ENCODE measurements at places on chromosomes 12 and 14. TPM values are rescaled to one million over a fixed set of nuclear protein-coding genes. Genes with fewer than 3 reads are reported as not detected.

GRCh38 chr12:129549656-129550055 is 354.2 kb downstream of the TMEM132D start:
- H3K4me1 ChIP-seq, result no peaks in the 10 kb centered on the region
- no peak for DNase-seq
- H3K4me3 ChIP-seq, result no peak overlapping the region
- no peaks in the 10 kb centered on the region for H3K27me3 ChIP-seq
- no peaks in the 10 kb centered on the region for H3K36me3 ChIP-seq
- H3K27ac ChIP-seq, result no peak overlapping the region

GRCh38 chr12:113135178-113136127 is at the start of gene RASAL1:
TSS of gene RASAL1 (minus strand) at chr12:113135761. CDS start at chr12:113135462, 299 bp downstream.
- H3K4me3 ChIP-seq, result peak within 1 kb of the TSS; percentile 62
- peaks cover 47% of the 10 kb centered on the region for H3K4me1 ChIP-seq
- no peaks in the 10 kb centered on the region for H3K27me3 ChIP-seq
- DNase-seq, result peak; percentile 96
- H3K27ac ChIP-seq, result no peak within 1 kb of the TSS
- H3K36me3 ChIP-seq, result no peaks in the 10 kb centered on the region

- H3K27me3 ChIP-seq, result no peaks in the 10 kb centered on the region
- no peaks in the 10 kb centered on the region for H3K36me3 ChIP-seq
- no peak overlapping the region for H3K4me3 ChIP-seq
- peaks cover 28% of the 10 kb centered on the region for H3K4me1 ChIP-seq
Measured at GRCh38 chr12:14275886-14276285, 89.6 kb upstream of the ATF7IP start.

ARG2 gene
- 17.7 TPM for total RNA-seq

DNA sequence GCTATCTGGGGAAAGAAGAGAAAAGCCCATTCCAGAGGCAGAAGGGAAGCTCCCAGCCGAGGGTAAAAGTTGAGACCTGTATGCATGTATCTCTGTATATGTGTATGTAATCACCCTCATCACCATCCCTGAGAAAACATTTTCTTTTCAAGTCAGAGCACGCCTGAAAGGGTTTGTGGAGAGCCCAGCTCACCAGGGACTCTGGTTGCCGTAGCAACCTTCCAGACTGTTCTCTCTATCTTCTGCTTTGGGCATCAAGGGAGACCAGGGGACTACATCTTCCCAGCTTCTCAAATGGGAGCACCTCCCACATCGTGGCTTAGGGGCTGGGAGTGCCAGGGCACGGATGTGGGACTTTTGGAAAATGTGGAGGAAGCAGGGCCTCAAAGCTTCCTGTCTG is 93.5 kb downstream of the GALNT8 start:
- H3K4me1 ChIP-seq, result peaks cover 7% of the 10 kb centered on the region
- H3K4me3 ChIP-seq, result no peak overlapping the region
- no peaks in the 10 kb centered on the region for H3K27me3 ChIP-seq
- H3K36me3 ChIP-seq, result no peaks in the 10 kb centered on the region
- no peak for DNase-seq

DNA sequence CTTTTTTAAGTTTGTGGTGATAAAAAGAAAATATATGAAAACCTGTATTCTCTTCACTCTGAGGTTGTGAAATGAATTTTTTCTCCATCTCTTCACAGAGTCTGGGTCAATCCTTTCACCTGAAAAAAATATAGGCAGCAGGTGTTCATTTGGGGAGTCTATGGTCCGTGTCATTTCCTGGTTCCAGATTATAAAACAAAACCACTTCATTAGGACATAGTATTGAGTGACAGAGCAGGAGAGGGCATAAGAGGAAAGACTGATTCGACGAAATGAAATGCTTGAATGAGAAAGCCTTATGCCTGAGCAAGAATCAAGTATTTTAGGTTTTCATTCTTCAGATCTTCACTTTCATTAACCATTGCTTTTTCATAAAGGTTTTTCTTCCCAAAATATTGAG is 51.8 kb upstream of the NUAK1 start:
- H3K27me3 ChIP-seq, result no peaks in the 10 kb centered on the region
- H3K4me1 ChIP-seq, result no peaks in the 10 kb centered on the region
- no peaks in the 10 kb centered on the region for H3K36me3 ChIP-seq
- no peak overlapping the region for H3K27ac ChIP-seq

GRCh38 chr12:41188058-41188840 is at the start of gene PDZRN4:
TSS of gene PDZRN4 (plus strand) at chr12:41188320.
- H3K27ac ChIP-seq, result no peak within 1 kb of the TSS
- DNase-seq, result no peak
- peaks cover 45% of the 10 kb centered on the region for H3K4me1 ChIP-seq
- H3K4me3 ChIP-seq, result no peak within 1 kb of the TSS
- no peaks in the 10 kb centered on the region for H3K36me3 ChIP-seq

GRCh38 chr14:25067600-25067999 is 17.7 kb upstream of the STXBP6 start:
- H3K4me1 ChIP-seq, result no peaks in the 10 kb centered on the region
- H3K27me3 ChIP-seq, result no peaks in the 10 kb centered on the region
- no peak for DNase-seq
- H3K36me3 ChIP-seq, result no peaks in the 10 kb centered on the region

GRCh38 chr12:92403210-92404175 is 257.8 kb upstream of the BTG1 start:
- no peaks in the 10 kb centered on the region for H3K27me3 ChIP-seq
- DNase-seq, result no peak
- no peak overlapping the region for H3K27ac ChIP-seq
- H3K4me1 ChIP-seq, result peaks cover 9% of the 10 kb centered on the region

DNA sequence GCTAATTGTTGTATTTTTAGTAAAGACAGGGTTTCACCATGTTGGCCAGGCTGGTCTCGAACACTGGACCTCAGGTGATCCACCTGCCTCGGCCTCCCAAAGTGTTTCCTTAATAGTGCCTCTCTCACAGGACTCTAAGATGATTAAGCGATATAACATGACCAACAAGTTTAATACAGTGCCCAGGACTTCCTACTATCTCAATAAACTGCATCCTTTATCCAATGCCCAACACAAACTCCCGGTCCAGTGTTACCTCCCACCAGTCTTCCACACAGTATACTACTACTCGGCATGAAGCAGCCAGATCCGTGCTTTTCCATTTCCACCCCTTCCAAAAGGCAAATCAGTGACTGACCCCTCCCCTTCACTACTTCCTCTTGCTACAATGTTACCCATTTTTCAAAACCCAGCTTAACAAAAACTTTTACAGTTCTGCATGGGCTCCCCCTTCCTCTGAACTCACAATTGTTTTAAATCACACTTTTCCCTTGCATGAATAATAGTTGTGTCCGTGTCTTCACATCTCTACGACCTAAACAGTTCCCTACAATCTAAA is 900 bp downstream of the NOP2 start:
- no peaks in the 10 kb centered on the region for H3K27me3 ChIP-seq
- H3K36me3 ChIP-seq, result peaks cover 52% of the 10 kb centered on the region
- peak overlapping the region; percentile 87 for H3K27ac ChIP-seq
- peak overlapping the region; percentile 85 for H3K4me3 ChIP-seq

DNA sequence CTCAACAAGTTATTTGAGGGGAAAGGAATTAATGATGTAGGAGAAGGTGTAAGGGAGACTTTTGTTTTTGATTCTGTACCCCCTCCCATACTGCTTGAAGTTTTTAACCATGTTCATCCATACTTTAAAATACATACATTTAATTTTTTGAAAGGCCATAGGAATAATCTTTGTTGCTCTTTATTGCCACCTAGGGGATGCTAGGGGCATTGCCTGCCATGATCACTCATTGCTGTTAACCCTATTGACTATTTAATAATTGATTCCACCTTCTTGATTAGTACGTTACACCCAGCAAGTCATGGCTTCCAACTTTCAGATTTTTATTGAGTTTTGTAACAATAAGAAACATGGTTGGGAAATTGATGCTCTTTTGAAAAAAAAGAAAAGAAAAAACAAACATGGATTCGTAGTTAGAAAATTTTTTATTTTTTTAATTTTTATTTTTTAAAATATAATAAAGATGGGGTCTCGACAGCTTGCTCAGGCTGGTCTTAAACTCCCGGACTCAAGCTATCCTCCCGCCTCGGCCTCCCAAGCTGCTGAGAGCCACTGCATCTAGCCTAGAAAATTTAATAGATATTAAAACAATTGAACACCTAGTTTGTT is 8.5 kb upstream of the PRKAB1 start:
- no peaks in the 10 kb centered on the region for H3K36me3 ChIP-seq
- peaks cover 4% of the 10 kb centered on the region for H3K4me1 ChIP-seq
- H3K4me3 ChIP-seq, result no peak overlapping the region
- no peaks in the 10 kb centered on the region for H3K27me3 ChIP-seq

PPM1H gene
- total RNA-seq, result 0.65 TPM

Measured in Karpas-422 (cell line).